ENCODE measurements at places on chromosomes 13 and 19.

DNA sequence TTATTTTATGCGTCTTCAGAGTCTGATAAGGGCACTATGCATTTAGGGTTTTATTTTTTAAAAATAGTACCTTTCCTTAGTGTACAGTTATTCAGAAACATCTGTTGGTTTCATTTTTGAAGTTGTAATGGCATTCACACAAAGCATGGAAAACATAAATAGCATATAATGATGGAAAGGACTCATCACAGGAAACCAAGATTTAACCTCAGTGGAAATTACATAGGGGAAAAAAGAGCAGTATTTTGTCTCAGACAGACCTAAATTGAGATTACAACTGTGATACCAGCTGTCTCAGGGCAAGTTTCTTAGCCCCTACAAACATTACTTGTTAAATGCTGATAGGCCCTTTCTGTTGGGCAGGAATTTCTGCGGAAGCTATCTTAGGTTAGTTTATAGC lies 57.2 kb downstream of the NHLRC3 start:
- DNase-seq = no peak

GRCh38 chr19:46493236-46494145 lies 2.2 kb downstream of the PNMA8B start:
- peak; percentile 25 for DNase-seq

DNA sequence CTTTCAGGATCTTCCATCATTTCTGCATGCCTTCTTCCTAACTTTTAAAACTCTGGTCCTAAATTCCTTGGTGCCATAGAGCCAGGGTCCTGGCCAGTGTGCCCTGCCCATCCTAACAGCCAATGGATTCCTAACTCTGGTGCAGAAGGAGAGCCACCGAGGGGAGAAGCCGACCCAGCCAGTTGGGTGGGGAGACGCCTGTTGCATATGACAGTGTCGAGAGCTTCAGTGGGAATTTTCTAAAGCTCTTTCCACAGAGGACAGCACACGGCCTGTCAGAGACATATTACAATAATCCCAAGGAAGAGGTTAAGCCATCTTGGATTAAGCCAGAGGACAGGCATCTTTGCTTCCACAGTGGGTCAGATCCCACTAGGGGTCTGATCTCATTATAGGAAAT lies 180.4 kb downstream of the ZNF536 start:
- DNase-seq = no peak

GRCh38 chr19:51110666-51110971 lies 2.4 kb upstream of the CTU1 start:
- no peak for DNase-seq

DNA sequence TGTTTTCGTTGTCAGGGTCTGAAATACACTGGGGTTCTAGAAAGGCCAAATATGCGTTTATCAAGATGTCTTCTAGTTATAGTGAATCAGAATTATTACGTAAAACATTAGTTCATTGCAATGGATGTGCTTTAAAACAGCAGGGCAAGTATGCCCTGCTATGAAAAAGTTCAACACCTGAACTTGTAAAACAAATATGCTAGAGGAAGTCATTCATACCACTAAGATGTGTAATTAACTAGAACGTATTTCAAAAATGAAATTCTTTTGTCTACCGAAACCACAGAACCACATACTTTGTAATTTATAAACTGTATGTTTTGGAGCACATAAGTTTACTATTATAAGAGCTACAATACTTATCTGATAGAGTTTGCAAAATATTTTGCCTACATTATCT lies 266.2 kb downstream of the KCTD12 start:
- no peak for DNase-seq

- no peak for DNase-seq
Observed at GRCh38 chr19:15072930-15073647, 8.9 kb upstream of the OR1I1 start.

DNA sequence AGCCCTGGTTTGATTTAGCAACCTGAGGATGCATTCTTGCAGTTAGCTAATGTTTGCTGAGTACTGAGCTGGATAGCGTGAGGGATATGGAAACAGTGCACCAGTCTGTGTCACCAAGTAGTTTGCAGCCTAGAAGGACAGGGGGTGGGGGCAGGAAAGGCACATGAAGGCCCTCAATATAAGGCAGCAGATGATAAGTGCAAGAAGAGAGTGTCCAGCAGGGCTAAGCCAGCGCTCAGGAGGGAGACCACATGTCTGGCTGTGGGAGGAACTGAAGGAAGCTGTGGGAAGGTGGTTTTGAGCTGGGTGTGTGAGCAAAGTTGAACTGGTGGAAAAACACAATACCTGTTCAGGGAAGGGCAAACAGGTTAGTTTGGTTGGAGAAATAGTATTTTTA lies 1.7 kb downstream of the CXCL17 start:
- DNase-seq = no peak

DNA sequence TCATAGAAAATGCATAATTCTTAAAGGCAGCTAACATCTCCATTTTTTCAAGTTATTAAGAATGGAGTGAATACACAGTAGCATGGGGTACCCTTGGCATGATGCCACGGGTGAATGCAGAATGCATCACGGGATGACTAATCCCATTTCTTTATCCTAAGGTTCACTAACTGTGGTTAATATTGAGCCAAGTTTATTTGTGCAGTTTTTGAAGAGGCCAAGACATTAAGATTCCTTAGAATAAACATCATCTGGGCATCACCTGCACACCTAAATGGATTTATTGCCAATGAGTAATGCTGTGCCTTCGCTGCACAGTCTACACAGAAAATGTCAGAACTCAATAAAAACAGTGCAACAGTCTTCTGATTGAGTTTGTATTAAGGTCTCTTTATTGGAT lies 333.1 kb downstream of the GPC6 start:
- DNase-seq = no peak

DNA sequence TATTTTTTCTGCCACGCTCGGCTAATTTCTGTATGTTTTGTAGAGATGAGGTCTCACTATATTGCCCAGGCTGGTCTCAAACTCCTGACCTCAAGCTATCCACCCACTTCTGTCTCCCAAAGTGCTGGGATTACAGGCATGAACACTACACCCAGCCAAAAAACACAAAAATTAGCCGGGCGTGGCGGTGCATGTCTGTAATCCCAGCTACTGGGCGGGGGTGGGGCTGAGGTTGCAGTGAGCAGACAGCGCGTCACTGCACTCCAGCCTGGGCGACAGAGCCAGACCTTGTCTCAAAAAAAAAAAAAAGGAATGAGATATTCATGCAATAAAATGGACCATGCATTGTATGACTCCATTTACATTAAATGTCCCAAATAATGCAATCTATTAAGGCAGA lies 32.2 kb downstream of the VASP start:
- no peak for DNase-seq

GRCh38 chr19:16355293-16356043 lies 30.8 kb downstream of the KLF2 start:
- DNase-seq = no peak

DNA sequence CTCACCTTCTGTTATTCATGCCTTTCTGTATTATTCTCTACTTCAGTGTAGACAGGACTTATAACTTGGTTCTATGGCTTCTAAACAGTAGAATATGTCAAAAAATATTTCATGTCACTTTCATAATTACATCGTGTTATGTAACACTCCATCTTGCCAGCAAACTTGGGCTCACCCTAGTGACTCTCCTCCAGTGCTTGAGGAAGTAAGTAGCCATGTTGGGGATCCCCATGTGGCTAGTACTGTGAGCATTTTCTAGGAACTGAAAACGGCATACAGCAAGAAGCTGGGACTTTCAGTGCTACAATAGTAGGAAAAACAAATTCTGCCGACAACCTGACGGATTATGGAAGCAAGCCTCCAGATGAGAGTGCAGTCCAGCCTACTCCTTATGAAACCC lies 495.6 kb downstream of the SLITRK6 start:
- DNase-seq = no peak

GRCh38 chr19:58351990-58352755 lies 1.1 kb downstream of the A1BG start:
- no peak for DNase-seq

GRCh38 chr19:22595918-22596341 lies 38.2 kb upstream of the ZNF492 start:
- DNase-seq = no peak

GRCh38 chr19:41144403-41144802 lies 30.2 kb downstream of the CYP2F1 start:
- DNase-seq = no peak

- no peak for DNase-seq
Observed at GRCh38 chr13:36101157-36101556, 30.0 kb downstream of the DCLK1 start.

- no peak for DNase-seq
Observed at GRCh38 chr13:110229905-110230563, 76.9 kb downstream of the COL4A1 start.

- DNase-seq = no peak
Observed at GRCh38 chr19:47247308-47247990, 8.9 kb upstream of the CCDC9 start.

GRCh38 chr13:94233401-94233800 lies 246.1 kb downstream of the DCT start:
- DNase-seq = no peak

GRCh38 chr13:37681281-37682032 lies 82.9 kb upstream of the POSTN start:
- DNase-seq = no peak

GRCh38 chr19:27846944-27847343 lies 1366.0 kb downstream of the UQCRFS1 start:
- DNase-seq = no peak

DNA sequence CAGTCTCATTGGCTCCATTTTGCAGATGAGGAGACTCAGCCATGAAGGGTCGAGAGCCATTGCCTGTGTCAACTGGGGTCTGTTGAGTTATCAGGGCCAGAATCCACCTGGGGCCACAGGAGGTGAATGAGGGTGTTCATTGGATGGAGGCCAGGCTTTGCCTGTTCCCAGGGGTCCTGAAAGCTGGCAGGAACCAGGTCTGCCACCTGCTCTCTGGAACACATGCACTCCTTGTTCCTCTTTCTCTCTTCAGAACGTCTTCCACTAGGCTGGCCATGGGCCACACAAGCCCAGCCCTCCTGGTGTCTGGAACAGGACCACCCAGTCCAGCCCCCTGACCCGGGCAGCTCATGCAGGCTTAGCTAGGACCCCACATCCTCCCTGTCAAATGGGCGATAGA lies 21.1 kb downstream of the PPP1R37 start:
- DNase-seq = no peak

- DNase-seq = no peak
Observed at GRCh38 chr19:37128821-37129177, 43.7 kb downstream of the ZNF585A start.

DNA sequence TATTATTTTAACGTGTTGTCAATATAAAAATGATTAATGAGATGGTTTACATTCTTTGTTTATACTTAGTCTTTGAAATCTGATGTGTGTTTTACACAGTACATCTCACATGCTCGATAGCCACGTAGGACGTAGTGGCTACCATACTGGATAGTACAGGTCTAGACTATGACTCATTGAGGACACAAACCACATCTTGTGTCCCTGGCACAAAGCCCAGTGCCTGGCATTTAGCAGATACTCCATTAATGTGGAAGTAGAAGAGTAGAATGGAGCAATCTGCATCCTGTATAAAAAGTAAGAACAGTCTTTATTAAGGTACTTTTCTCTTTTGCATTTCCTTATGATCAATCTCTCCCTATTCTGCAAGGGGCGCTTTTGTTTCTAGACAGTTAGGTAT lies 49.0 kb upstream of the FRY start:
- no peak for DNase-seq

DNA sequence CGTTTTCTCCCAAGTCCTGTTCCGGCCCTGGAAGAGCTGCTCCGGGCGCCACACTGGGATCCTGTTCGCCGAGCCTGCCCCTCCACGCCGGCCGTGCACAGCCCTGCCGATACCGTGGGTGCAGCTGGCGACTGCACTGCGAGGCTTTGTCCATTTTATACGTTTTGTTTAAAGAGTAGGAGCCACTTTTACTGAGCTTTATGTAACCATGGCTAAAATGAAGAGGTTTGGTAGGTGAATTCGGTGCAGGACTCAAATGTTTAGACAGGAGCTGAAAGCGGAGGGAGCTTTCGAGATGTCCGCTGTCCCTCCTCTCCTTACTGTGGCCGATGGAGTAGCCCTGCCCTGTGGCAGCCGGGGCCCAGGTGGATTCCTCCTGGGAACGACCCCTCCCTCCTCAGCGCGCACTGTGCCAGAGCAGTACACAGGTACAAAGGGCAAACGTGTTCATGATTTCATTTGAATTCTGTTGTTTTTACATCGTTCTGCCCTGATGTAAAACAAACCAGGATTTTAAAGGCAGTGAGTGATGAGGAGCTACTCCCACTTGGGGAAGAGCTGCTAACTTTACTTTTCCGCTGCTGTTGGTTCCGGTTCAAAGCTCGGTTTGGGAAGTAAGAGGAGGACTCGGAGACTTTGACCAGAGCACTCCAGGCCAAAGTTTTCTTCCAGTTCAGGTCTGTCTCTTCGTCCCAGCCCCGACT lies 1.7 kb downstream of the COL4A2 start:
- no peak for DNase-seq

GRCh38 chr13:29702912-29703351 lies 107.4 kb upstream of the SLC7A1 start:
- no peak for DNase-seq

GRCh38 chr13:50384724-50385123 lies 369.5 kb downstream of the KCNRG start:
- no peak for DNase-seq

GRCh38 chr13:110186231-110186855 lies 120.6 kb downstream of the COL4A1 start:
- no peak for DNase-seq

DNA sequence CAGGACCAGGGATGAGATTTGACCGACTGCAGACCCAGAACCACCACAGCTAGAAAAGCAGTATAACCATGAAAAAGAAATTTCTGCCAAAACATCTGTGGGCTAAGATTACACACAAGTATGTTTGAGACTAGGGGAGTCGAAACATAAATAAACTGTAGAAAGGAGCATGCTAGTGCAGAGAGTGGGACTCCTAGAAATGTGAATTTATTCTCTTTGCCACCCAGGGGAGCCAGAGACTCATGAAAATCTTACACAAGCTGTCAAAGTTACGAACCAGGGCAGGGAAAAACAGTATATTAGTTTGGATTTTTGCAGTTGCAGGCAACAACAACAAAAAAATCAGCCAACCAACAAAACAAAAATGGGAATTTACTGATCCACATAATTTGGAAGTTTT lies 12.3 kb upstream of the HSPH1 start:
- no peak for DNase-seq

- no peak for DNase-seq
Observed at GRCh38 chr19:12015015-12015752, 20.3 kb downstream of the ZNF433 start.

DNA sequence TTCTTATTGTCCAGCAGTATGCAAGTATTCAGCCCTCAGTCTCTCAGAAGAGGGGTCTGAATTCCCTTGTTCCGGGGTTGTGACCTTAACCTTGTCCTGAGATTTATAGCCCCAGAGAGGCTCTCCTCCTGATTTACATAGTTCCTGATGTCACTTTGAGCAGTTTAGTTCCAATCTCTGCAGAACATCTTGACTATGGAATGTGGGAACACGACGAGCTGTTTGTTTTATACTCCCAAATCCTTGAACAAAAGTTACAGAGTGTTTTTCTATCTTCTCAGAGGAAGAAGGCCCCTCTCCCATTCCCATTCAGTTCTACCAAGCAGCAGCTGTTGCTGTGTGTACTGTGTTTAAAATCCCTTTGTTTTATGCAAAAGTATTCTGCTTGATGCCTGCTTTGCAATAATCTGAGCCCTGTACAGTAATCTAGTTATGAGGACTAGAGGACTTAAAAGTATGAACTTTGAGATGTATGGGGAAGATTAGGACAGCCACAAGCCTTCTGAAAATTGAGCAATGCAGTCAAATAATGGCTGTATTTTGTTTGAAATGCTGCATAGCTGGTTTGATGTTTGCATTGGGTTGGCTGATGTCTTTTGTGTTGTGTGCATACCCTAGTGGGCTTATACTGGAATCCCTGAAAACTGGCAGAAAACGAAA lies 74.7 kb downstream of the KL start:
- DNase-seq = no peak

All from mesothelial cell of epicardium (in vitro differentiated cells).